ENCODE measurements at places on chromosomes 13 and 19.
A peak's percentile ranks its signal among the peaks of the same experiment; 100 is the strongest.

DNA sequence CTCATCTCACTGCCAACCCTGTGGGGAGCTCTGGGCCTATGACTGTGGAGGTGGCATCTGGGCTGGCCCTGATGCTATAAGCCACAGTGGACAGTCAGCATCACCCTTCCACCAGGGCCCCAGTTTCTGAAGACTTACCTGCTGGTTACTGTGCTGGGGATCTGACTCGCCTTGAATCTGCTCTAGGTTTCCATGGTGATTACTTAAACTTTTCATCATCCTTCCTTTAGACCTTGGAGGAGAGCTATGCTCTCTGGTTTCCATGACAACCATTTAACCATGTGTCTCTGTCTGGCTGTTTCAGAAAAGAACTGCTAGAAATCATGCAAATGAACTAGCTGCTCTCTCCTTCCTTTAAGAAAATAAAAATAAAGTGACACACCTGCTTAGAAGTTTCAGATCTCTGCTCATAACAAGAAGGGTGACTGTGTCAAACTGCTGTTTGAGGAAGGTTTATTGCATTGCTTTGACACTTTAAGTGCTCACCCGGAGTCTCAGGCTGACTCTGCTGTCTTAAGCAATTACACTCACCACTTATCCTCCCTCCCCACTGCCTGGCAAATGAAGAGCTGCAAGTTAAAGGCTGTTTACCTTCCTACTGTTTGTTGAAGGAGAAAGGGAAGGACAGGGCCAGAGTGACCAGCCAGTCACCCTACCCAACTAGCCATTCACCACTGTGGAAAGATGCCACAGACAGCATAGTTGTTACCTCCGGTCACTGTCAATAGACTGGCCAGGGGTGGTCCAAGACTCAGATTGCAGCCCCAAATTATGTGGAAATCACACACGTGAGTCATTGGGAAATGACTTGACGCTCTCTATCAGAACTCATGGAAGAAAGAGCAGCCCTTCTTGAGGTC is 87.6 kb downstream of the HSPH1 start:
- peak; percentile 8 for DNase-seq

GRCh38 chr19:2616741-2617392 is 85.6 kb downstream of the GNG7 start:
- peak; percentile 85 for DNase-seq

DNA sequence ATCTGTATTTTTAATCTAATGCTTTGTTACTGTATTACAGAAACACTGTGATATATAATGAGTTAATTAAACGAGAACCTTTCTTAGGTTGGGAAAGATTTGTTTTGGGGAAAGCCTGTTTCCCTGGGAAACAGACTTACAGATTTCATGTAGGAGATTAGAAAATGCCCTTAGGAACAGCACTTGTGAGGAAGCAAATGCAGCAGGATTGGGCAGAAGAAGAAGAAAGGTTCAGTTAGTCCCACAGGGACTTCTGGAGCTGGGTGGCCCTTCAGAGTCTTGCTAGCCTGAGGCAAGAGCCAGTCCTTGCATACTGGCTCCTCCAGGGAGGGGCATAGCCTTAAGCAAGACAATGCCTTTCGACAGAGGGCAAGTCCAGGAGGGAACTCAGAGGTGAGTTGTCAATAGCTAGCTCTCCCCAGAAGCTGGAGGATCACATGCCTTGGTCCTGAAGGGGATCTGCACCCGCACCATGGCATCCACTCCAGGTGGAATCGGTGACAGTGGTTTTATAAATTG is 36.8 kb downstream of the N4BP2L1 start:
- DNase-seq = no peak

DNA sequence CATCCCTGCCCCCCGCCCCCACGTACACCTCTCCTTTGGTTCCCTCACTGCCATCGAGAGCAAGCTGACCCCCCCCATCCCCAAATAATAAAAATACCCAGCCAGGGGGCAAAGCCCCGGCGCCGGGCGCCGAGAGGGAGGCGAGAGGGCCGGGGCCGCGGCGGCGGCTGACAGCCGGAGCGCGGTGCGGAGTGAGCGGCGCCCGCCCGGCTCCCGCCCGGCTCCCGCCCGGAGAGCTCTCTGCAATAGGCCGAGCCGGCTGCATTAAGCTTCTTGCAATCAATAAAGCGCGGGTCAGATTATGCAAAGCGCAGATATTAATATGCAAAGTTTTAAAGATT is 40.9 kb downstream of the DEDD2 start:
- no peak for DNase-seq

GRCh38 chr13:98913741-98914140 is 64.1 kb downstream of the DOCK9 start:
- no peak for DNase-seq

GRCh38 chr19:37966211-37966661 is 59.2 kb downstream of the SIPA1L3 start:
- DNase-seq = no peak

DNA sequence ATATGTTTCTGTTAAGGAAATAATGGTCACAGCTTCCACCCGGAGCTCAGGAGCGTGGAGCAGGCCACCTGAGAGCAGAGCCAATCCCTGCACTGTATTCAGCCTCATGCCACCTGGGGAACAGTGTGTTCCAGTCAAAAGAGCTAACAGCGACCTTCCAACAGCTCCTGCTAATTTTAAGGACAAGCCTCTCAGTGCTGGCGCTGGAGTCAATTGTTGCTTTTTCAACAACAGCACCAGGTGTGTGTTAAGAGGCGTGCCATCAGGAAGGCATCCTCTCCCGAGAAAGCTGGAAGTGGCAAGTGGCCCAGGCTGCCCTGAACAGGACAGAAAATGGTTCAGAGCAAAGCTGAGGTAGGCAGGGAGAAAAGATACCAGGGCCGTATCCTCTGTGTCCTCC is 102.0 kb downstream of the CACNA1A start:
- no peak for DNase-seq

GRCh38 chr19:10226376-10227025 is 4.6 kb downstream of the S1PR2 start:
- no peak for DNase-seq

- no peak for DNase-seq
Observed at GRCh38 chr13:98307463-98308085, 130.5 kb upstream of the RNF113B start.
